ENCODE measurements at places on chromosomes 13 and 19. TPM values are rescaled to one million over a fixed set of nuclear protein-coding genes. Genes with fewer than 3 reads are reported as not detected.

Gene LGALS7
- total RNA-seq: not detected

Gene ZNF112
- 9.5 TPM for total RNA-seq

Gene ERICH6B
- not detected for total RNA-seq

Gene F10
- total RNA-seq: 0.36 TPM

Gene ANKLE1
- total RNA-seq: 0.60 TPM

Gene CRB3
- not detected for total RNA-seq

GRCh38 chr19:39943586-39943985, 9.2 kb upstream of the FCGBP start:
- no peak for DNase-seq

DNA sequence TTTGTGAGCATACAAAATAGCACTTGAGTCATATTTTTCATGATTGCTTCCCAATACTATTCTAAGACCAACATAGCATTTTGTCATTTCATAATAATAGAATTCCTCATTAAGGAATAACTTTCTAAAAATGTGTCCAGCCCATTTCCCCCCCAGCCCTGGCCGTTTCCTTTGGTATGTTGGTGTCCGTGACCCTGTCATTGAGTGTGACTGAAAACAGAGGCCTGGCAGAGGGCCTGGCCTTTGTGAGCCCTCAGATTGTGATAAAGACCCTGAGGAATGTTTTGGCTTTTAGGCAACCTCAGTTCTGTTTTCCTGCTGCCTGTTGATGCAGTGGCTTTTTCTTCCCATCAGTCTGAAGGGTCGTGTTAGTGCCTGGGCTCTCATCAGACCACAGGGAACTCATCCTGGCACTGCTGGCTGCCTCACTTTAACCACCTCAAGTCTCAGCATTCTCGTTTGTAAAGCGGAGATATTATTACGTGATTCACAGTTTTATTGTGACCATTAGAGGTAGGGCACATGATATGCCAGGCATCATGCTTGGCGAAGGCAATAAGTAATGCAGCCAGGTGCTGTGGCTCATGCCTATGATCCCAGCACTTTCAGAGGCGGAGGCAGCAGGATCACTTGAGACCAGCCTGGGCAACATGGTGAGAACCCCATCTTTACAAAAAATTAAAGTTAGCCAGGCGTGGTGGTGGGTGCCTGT, 13.8 kb downstream of the SPINT2 start:
- DNase-seq: peak; percentile 45

- DNase-seq: peak; percentile 66
These were observed at the start of gene CHMP2A for GRCh38 chr19:58554494-58555368. Gene CHMP2A, minus strand, starts transcription at chr19:58555105. Its CDS starts 893 bp downstream, at chr19:58554212.

- peak; percentile 41 for DNase-seq
These were observed 486 bp upstream of the SPINT2 start for GRCh38 chr19:38263689-38264485.

DNA sequence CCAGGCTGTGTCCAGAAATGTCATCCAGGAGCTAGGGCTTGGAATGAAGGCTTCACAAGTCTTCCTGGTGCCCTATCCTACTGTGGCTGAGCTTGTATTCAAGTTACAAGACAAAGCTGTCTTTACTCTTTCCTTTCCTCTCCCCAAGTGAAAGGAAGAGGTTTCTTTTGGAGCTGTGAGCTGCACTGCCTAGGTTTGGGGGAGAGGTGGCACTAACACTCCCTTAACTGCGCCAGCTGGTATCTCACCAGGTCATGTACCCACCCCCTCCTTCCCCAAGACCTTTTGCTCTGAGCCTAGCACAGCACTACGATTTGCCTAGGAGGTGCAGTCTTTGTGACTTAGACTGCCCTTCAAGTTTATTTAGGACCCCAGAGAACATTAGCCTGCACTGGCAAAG, 2053.6 kb upstream of the PRR20A start:
- DNase-seq: no peak

GRCh38 chr19:33064792-33065550, at the start of gene RHPN2:
Gene RHPN2, minus strand, starts transcription at chr19:33064888. Its CDS starts 36 bp downstream, at chr19:33064852.
- DNase-seq: peak; percentile 61

DNA sequence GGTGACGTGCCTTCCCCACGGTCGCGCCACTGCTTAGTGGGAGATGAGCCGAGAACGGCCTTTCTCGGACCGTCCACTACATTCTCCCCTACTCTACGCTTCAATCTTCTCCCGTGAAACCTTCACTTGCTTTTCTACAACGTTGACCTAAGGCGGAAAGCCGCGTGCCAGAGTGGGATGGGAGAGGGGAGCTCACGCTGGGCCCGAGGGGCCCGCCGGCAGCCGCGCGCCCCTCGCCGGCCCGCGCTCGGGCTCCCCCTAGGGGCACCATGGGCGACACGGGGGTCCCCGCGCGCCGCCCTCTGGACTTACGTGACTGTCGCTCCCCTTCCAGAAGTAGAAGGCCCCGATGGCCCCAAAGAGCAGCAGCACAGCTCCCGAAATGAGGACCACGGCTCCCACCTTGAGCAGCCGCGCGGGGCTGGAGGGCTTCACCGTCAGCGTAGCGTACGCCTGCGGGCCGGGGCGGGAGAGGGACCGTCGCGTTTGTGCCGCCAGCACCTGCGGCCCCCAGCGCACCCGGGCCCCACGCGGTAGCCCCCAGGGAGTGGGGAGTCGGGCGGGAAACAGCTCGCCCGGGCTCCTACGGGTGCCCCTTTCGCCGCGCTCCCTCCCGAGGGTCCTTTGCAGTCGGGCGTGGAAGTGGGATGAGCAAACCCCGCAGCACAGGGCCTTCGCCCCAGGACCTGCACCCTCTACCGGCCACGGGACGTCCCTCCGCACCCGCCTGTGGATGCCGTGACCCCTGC, 727 bp downstream of the CNMD start:
- DNase-seq: no peak

DNA sequence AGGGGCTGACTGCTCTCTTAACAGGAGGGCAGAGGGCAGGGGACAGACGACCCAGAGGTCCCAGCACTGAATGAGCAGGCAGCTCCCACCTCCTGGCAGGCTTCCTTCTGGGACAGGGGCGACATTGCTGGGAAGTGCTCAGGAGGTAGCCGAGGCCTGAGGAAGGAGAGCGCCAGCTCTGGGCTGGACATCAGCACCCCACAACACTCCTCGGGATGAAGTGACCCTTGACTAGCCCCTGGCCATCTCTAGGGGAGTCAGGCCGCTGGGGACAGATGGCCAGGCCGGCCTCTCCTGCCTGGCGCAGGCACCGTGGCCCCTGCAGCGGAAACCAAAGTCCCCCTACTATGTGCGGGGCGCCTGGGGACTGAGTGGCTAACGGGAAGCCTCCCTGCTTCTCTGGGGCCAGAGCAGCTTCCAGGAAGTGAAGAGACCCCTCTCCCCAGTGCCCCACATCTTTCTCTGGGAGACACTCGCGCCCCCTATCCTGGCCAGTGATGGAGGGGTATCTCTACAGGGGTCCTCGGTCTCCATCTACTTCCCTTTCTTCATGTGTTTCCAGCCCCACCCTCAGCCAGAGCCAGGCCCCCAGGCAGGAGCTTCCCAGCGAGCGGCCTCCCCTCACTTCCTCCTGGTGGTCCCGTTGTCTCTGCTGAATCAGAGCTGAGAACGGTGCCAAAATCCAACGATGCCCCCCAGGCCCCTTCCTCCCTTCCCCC, 10.1 kb downstream of the PRR36 start:
- no peak for DNase-seq

GRCh38 chr19:18537431-18537830, 5.9 kb downstream of the FKBP8 start:
- DNase-seq: no peak

DNA sequence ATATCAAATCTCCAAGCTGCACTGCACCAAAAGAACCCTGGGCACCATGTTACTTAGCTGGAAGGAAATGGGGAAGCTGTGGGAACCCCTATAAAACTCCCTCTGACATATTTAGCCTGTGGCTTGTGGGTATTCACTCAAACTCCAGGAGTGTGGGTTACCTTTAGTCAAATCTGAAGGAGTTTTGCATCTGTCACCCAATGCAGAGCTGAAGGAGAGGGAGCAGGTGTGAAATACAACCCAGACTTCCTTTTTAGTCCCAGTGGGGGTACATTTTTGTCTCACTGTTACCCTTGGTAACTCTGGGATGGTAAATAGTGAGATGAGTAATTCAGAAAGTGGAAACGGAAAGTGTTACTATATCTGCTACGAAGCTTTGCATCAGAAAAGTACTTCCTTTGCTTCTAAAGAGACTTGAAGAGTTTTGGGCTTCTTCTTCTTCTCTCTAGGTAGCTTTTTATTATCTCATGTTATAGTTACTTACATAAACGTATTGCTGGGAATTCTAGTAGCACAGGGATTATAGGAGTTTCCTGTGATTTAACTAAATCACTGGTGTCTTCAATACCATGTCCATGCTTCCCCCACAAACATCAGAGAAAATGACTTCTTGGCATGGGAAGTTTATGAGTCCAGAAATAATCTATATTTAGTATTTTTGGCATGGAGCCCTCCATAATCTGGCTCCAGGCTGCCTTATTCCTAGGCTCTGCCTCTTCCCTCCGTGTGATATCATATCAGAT, 105.9 kb downstream of the AKAP11 start:
- no peak for DNase-seq

DNA sequence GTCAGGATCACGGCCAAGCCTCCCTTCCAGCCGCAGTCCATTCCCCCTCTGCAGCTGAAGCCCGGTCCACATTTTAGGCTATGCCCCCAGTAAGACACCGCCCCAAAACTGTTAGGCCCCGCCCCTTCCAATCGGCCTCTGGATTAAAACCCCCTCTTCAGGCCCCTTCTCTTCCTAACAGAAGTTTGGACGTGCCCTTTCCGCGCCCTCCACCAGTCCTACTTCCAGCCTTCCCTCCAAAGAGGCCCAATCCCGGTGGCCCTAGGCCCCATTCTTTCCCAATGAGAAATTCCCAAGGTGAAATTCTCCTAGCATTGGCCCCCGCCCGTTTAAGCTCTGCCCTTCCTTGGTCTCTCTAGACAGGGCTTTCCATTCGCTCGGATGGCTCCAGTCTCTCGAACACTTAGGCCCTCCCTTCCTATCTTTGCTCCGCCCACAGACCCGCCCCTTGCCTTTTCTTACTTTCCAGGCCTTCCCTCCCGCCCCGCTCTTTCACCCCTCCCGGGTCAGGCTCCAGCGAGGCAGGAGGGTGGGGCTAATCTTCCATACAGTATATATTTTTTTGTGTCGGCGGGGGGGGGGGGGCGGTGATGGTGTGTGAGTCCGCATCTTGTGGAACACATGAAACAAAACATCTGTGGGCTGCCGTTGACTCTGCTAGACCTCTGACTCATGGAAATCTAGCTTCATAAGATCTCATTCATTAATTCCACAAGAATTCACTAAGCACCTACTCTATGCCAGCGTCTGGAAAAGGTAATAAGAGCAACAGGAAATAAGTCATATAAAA, 13.6 kb downstream of the LTBP4 start:
- peak; percentile 98 for DNase-seq

DNA sequence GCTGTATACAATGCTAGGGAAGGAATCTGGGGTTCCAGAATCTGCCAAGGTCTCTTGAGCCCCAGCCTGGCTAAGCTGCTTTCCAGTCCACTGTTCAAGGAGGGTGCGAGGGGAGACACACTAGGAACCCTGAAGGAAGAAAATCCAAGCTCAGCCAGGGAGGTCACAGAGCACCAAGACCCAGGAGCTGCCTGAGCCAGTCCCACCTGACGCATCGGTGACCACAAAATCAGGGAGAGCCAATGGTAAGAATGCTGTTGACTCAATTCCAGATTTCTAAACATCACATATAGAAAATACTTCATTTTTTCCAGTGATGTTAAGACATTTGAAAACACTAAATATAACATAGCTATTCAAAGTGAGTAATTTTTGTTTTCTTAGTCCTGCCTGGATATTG, 50.1 kb downstream of the CEP89 start:
- no peak for DNase-seq

DNA sequence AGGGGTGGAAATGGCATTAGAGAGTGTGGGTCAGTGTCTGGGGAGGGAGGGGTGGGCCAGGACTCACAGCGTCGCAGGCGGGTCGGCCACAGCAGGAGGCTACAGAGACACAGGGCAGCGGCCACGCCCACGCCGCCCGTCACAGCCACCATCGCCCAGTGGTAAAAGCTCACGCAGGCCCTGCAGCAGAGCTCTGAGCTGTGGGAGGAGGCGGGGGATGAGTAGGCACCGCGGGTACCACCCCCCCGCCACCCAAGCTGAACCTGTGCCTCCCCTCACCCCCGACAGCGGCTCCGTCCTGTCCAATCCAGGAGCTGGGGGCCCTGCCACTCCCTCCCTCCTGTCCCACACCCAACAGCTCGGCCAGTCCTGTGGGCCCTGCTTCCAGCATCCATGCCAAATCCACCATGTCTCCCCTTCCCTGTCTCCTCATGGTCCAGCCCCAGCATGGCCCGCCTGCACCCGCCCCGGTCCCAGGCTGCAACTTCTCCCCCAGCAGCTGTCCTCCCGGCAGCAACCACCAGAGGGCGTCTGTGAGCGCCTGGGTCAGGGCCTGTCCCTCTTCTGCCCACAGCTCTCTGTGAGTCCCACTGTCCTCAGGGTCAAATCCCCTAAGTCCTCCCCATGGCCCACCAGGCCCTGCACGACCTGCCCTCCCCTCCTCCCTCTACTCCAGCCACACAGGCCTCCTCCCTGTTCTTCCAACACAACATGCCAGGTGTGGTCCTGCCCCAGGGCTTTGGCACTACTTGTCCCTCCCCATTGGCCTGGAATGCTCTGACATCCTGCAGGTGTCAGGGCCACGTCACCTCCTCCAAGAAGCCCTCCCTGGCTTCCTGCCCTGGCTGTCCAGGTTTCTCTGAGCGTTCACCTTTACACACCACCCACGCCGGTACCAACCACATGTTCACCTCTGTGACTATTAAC, 6.0 kb downstream of the TEKTIP1 start:
- DNase-seq: peak; percentile 72

DNA sequence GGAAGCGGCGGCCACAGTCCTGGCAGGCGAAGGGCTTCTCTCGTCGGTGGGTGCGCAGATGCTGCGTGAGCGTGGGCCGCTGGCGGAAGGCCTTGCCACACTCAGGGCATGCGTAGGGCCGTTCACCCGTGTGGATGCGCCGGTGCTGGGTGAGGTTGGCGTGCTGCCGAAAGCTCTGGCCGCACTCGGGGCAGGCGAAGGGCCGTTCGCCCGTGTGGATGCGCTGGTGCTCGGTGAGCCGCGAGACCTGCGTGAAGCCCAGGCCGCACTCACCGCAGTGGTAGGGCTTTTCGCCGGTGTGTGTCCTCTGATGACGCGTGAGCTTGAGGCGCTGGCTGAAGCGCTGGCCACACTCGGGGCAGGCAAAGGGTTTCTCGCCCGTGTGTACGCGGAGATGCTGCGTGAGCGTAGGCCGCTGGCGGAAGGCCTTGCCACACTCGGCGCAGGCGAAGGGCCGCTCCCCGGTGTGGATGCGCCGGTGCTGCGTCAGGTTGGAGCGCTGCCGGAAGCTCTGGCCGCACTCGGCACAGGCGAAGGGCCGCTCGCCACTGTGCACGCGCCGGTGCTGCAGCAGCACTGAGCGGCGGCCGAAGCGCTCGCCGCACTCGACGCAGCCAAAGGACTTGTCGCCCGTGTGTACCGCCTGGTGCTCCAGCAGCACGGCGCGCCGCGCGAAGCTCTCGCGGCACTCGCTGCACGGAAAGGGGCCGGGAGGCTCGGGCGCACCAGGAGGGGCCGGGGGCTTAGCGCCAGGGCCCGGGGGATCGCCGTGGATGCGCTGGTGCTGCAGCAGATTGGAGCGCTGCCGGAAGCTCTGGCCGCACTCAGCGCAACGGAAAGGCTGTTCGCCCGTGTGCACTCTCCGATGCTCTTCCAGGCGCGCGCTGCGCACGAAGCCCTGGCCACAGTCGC, 4.0 kb upstream of the UBE2M start:
- no peak for DNase-seq
